ENCODE measurements at places on chromosomes 3 and 15. TPM values are rescaled to one million over a fixed set of nuclear protein-coding genes. Genes with fewer than 3 reads are reported as not detected.

SPTBN5 gene
- 1.5 TPM for total RNA-seq

SOX2 gene
- not detected for total RNA-seq

PYGO1 gene
- not detected for total RNA-seq

KIF15 gene
- 73.5 TPM for total RNA-seq

UNC45A gene
- 69.8 TPM for total RNA-seq

EFHB gene
- total RNA-seq = 1.1 TPM

CFAP91 gene
- not detected for total RNA-seq

CFAP20DC gene
- total RNA-seq = 0.99 TPM

ST6GAL1 gene
- total RNA-seq = 183 TPM

CEP19 gene
- 5.3 TPM for total RNA-seq

MKRN2OS gene
- not detected for total RNA-seq

SLC12A1 gene
- not detected for total RNA-seq

ZPLD1 gene
- total RNA-seq = not detected

SNTN gene
- not detected for total RNA-seq

FILIP1L gene
- 0.25 TPM for total RNA-seq

CCRL2 gene
- 5.3 TPM for total RNA-seq

STAB1 gene
- total RNA-seq = 0.15 TPM

NANOGP8 gene
- total RNA-seq = not detected

IMPG2 gene
- 0.50 TPM for total RNA-seq

PLSCR5 gene
- not detected for total RNA-seq

ITGA11 gene
- 1.1 TPM for total RNA-seq

GOLGA8G gene
- total RNA-seq = not detected

SPINK8 gene
- not detected for total RNA-seq

ZNF385D gene
- not detected for total RNA-seq

IQCF5 gene
- total RNA-seq = not detected

FOXB1 gene
- total RNA-seq = 0.54 TPM

MYO5C gene
- 2.4 TPM for total RNA-seq

PLSCR4 gene
- total RNA-seq = not detected

ESYT3 gene
- 0.74 TPM for total RNA-seq

ISLR gene
- not detected for total RNA-seq

DNASE1L3 gene
- not detected for total RNA-seq

Data from activated CD4-positive, alpha-beta T cell treated with anti-CD3 and anti-CD28 coated beads, Interleukin-2, amount 10 ng/mL, durations not matched to agents 7 days and 5 days (primary cell).